ENCODE measurements at places on chromosomes 7 and 10.

DNA sequence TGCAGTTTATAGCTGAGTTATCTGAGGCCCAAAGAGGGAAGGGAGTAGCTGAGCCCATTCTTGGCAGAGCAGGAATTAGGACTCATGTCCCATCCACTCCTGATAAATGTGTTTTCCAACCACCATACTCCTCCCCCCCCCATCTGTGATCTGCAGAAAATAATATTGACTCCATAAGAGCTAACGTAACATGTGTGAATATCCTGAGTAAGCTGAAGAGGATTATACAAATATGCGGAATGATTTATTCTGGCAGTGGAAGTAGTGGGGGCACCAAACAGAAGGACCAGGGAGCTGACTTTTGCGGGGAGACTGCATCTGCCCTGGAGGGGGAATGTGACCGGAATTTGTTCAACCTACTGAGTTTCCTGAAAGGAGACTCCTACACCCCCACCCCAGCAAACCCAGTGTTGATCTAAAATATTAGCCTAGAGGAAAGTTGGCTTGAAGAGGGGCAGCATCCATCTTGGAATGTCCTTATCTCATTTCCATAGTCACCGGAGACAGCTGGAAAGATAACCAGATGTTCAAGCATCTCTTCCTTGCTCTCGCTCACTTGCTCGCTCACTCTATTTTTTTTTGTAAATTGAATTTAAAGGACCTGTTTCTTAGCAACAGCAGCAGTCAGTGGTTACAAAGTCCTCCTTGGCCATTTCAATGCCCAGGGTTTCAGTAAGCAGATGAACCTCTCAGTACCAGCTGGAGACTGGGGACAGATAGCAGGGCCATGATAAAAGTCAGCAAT is 114.7 kb downstream of the RPS24 start:
- no peak for DNase-seq

DNA sequence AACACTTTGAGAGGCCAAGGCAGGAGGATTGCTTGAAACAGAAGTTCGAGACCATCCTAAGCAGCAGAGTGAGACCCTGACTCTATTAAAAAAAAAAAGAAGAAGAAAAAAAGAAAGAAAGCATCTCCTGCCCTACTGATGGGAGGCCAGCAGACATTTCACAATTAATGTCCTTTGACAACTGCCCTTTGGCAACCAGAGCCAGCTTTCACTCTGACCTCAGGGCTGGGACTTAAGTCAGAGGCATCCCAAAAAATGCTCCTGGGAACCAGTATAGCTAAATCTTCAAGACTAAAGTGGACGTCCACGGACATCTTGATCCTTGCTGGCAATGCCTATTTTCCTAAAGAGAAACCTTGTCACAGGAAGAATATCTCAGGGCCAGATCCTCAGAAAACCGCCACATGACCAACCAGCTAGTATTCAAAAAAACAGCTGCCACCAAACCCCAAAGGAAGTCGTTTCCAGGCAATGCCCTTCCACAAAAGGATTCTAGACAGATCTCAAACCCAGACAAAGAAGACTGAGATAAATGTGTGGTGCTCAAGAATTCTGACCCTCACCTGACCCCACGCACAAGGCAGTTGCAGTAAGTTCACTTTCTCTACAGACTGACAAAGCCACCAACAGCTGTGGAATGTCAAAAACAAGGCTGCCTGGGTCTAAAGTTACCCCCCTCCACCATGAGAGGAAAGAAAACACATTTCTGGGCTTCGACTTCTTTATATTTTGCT is 18.4 kb downstream of the GFRA1 start:
- no peak for DNase-seq

GRCh38 chr10:45082176-45082575 is 81.5 kb downstream of the ZNF22 start:
- DNase-seq, result no peak

- DNase-seq, result no peak
Measured at GRCh38 chr10:78328592-78329404, 295.1 kb downstream of the RPS24 start.

- DNase-seq, result no peak
Measured at GRCh38 chr7:110600956-110601355, 490.0 kb upstream of the LRRN3 start.

- no peak for DNase-seq
Measured at GRCh38 chr7:39703144-39703543, 79.8 kb downstream of the RALA start.

DNA sequence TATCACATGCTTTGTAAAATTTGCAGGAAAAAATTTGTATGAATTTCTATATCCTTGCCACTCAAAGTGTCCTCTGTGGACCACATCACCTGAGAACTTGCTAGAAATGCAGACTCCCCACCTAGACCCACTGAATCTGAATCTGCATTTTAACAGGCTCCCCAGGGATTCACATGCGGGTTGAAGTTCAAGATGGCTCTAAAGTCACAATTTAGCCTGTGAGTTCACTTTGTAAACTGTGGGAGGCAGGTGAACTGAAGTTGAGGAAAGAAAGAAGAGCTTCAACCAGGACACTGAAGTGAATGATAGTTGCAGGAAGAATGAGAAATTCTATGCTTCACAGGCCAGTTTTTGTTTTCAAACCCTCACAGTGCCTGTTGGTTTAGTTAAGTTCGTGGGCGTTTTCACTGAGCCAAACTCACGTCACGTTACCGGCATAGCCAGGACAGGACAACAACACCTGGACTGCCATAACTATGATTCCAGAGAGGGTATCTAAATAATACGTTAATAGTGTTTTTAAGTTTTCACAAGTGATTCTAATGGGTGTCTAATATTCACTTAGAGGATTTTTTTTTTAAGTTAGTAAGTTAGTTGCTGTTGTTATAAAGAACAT is 240.0 kb downstream of the PHTF2 start:
- DNase-seq, result no peak

GRCh38 chr7:3722396-3722922 is 421.4 kb downstream of the SDK1 start:
- DNase-seq, result no peak

DNA sequence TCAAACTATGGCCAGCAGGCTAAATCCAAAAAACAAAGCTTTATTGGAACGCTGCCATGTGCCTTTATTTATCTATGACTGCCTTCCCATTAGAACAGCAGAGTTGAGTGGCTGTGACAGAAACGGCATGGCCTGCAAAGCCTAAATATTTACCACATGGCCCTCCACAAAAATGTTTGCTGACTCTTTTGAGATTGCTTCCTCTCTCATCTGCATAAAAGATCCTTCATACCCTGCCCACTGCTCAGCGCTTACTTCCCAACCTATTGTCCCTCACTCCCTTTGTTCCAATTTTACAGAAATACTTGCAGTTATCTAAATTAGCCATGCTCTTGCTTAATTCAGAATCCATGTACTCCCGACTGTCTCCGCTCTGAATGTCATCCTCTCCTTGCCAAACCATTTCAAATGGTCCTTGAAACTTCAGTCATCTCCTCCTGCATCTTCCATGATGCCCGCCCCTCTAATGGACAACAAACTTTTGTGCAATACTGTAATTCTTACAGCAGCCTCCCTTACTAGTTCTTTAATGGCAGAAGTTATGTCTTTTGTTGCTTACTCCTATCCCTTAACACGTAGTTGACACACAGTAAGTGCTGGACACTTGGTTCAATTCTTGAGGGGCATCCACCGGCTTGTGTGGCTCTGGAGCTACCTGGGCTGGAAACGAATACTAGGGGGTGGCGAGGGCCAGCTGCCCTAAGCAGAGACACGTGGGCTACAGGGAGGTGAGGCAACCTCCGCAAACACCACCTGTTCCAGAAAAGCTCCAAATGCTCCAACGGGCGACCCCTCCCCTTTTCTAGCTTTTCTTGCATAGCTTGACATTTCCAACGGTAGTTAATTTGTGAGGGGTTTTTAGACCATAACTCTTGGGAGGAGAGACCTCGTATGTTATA is 832 bp downstream of the XRCC2 start:
- no peak for DNase-seq

GRCh38 chr10:95382174-95382573 is 91.4 kb upstream of the PDLIM1 start:
- no peak for DNase-seq

GRCh38 chr7:29337546-29338116 is 143.1 kb downstream of the CHN2 start:
- DNase-seq, result no peak

GRCh38 chr7:64884085-64884912 is 18.8 kb upstream of the ZNF273 start:
- peak; percentile 17 for DNase-seq

DNA sequence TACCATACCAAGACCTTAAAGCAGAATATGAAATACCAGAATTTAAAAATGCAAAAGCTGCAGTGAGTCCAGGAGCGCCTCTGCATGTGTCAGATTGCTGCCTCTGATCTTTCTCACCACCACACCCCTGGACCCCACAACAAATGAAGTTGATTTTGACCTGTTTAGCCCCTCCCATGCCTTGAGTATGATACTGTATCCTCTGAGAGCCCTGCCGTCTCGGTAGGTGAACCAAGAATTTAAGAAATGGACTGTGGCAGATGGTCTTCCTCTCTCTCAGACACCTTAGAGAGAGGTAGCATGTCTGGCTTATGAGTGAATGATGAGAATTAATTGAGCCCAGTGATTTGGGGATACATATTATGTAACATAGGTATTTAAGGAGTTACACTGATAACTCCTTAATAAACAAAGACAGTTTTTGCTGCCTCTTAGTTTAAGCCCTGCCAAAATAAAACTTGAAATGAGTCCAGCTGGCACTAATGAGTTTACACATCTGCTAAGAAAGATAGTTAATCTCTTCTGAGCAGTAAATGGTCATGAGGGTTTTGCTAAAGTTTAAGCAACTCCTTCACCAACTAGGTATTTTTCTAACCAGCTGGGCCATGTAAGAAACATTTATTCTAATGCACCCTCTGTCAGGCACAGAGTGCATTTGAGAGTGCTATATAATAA is 4.5 kb upstream of the TFPI2 start:
- no peak for DNase-seq

DNA sequence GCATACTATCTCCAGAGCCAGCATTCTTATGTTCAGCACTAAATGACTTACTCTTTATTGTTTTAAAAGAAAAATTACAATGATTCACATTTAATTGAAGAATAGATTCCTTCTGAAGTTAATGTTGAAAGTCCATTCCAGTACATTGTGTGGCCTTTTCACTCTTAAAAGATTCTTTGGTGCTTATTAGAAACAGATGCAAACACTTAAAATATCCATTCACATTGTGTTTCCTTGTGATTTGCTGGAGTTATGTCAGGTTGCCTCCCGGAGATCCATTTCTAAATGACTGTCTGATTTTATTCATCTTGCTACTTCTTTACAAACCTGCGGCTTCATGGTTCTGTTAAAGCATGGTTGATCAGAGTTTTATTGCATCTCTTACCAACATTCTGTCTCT is 152.8 kb downstream of the FOXP2 start:
- no peak for DNase-seq

- DNase-seq, result no peak
Measured at GRCh38 chr7:30977896-30978564, 14.3 kb downstream of the GHRHR start.

- no peak for DNase-seq
Measured at GRCh38 chr10:127196282-127197153, at the start of gene INSYN2A. Gene INSYN2A (minus strand): TSS chr10:127196591. CDS start chr10:127176395, 20,196 bp downstream.

DNA sequence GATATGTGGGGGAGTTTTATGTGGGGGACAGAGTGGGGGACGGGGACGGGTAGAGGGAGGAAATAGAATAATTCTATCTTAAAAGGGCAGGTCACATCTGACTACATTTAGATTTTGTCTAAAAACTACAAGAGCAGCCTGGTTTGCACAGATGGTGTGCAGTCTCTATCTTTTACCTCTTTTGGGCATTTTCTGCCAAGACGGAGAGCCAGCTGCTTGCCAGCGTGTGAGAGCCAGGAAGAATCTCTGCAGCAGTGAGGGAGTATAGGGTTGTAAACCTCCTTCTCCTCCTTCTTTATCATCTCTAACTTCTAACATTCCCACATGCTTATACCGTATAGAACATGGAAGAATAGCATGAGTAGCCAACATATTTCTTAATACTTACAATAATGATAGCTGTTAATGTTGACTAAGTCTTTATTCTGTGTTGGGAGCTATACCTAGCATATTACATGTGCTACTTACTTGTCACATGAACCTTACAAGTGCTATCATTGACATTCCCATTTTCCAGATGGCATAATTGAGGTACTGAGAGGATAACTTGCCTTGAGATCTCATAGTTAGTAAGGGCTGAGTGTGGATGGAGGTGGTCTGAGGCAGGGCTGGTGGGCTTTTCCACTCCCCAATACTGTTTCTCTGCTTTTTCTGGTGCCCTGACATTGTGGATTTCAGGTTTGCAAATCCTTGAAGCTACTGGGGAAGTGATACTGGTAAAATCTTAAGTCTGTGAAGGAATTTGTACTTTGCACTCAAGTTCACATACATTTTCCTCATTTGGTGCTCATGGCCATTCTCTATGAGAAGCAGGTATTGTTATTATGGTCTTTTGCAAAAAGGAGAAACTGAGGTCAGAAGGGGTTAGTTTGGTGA is 1.1 kb downstream of the ENTPD1 start:
- DNase-seq, result no peak

- DNase-seq, result no peak
Measured at GRCh38 chr7:107404740-107405537, 64.9 kb upstream of the GPR22 start.

GRCh38 chr7:22055226-22055625 is 109.5 kb upstream of the CDCA7L start:
- no peak for DNase-seq

DNA sequence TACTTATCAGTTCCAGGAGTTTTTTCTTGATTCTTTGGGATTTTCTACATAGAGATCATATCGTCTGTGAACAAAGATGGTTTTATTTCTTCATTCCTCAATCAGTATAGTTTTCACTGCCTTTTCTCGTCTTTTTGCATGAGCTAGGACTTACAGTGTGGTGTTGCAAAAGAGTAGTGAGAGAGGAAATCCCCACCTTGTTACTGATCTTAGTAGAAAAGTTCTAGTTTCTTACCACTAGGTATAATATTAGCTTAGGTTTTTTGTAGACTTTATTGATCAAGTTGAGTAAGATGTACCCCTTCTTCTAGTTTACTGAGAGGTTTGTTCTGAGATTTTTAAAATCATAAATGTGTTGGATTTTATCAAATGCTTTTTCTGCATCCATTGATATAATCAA is 123.3 kb downstream of the TMEM26 start:
- no peak for DNase-seq

- no peak for DNase-seq
Measured at GRCh38 chr7:26705567-26705966, 158.8 kb downstream of the SKAP2 start.

DNA sequence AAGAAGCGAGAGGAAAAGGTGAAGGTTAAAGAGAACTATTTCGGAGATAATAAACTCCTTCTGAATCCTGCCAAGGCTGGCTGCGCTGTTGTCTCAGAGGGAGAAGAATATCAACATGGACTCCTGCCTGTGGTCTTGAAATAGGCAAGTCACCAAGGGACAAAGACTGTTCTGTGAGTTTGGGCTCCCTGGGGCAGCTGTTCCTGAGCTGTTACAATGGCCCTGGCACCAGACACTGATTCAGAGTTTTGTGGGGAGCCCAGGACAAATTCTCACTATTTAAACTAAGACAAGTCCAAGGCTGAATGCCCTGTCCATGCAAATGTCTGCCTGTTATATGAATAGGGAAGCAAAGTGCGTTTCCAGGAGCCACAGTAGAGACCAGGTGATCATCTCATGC is 81.4 kb downstream of the PRPF18 start:
- no peak for DNase-seq
